ENCODE measurements at places on chromosomes 4 and X.

GRCh38 chr4:119746951-119747350, 118.3 kb upstream of the PDE5A start:
- no peak for DNase-seq

- no peak for DNase-seq
Observed at GRCh38 chr4:169058312-169058711, 48.3 kb upstream of the CBR4 start.

DNA sequence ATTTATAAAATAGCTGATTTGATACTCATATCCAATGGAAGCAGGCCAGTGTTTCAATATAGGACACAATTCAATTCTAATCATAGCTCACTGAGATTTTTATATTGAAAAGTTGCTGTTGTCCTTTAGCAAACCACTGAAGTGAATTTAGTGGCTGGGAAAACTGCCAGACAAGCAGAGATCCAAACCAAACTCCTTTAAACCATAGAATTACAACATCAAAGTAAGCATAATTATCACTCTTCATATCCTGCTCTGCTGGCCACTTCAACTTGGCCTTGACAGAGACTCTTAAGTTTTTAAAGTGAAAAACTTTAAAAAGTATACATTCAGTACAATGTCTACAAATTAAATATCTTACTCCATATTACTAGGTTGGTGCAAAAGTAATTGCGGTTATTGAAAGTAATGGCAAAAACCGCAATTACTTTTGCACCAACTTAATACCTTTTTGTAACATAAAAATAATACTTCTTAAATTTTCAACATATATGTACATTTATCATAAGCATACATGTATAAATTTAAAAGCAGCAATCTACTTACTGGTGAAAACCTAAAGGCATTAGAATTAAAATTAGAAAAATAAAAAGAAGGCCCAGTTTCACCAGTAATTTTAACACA, 433.0 kb downstream of the PCDH10 start:
- no peak for DNase-seq

DNA sequence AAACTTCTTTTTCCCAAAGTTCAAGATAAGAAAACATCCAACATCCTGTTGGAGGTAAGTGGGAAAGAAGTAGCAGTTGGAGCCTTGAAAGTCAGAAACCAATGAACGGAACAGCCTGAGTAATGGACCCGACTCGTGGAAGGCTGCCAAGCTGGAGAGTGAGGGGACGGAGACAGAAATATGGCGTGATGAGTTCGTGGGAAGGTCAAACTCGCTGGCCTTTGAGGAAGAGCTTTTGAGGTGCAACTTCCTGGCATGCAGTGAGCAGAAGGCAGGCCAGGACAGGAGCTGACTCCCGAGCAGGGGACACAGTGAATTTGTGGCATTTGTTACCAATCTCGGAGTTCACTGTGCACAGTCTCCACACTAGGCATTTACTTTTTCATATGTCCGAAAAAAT, 1.0 kb upstream of the TRIML1 start:
- no peak for DNase-seq

GRCh38 chr4:7361280-7361895, 73.3 kb downstream of the PSAPL1 start:
- no peak for DNase-seq

GRCh38 chr4:103443324-103443723, 245.2 kb upstream of the CENPE start:
- no peak for DNase-seq

DNA sequence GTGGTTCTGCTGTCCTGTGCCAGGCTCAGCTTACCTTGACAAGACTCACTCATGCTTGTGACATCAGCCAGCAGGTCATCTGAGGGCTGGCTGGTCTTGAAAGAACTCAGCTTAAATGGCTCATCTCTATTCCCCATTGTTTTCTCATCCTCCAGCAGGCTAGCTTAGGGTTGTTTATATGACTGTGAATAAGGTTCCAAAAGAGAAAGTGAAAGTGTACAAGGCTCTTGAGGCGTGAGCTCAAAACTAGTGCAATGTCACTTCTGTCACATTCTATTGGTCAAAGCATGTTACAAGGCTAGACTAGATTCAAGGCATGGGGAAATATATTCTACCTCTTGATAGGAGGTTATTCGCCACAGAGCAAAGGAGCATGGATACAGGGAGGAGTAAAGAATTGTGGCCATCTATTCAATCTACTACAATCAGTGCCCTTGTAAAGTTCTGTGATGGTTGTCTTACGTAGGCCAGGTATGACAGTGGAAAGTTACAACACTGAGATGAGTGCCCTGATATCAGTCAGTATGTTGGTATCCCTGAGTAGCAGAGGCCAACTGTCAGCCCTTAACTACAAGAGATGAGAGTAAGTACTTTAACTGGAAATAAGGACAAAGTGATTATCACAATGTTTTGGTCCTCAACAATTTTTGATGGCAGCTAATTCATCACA, 19.8 kb upstream of the TMLHE start:
- DNase-seq, result no peak

DNA sequence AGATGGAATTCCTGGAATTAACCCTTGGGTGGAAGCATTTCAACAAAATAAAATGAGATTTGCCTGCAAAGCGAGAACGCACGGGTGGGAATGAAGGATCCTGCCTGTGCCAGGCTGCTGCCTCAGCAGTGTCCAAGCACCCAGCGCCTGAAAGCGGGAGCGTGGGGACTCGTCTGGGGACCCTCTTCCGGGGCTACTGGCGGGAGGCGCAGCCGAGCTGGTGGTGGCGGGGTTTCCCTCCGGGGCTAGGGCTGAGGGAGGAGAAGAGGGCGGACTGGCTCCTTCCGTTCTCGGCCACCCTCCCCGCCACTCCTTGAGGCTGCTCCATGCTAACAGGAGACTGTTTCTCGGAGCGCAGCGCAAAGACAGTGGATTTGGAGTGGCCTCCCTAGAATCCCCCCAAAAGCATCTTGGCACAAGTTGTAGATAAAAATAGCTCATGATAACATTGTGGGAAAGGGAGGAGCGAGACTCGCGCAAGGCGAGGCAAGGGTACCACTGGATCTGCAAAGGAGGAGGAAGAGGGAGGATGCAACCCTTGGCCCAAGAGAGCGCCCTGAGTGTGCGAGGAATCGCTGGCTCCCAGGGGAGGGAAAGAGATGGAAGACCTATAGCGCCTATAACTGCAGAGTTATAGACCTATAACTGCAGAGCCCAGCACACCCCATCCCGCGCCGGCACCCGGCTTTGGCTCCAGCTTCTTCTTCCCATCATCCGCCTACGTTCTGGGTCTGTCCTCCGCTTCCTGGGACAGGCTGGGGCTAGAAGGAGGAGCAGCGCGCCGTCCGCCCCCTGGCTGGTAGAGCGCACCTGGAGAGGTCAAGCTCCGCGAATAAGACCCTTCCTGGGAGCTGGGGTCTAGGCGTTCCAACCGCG, 1.3 kb downstream of the HS3ST1 start:
- no peak for DNase-seq

DNA sequence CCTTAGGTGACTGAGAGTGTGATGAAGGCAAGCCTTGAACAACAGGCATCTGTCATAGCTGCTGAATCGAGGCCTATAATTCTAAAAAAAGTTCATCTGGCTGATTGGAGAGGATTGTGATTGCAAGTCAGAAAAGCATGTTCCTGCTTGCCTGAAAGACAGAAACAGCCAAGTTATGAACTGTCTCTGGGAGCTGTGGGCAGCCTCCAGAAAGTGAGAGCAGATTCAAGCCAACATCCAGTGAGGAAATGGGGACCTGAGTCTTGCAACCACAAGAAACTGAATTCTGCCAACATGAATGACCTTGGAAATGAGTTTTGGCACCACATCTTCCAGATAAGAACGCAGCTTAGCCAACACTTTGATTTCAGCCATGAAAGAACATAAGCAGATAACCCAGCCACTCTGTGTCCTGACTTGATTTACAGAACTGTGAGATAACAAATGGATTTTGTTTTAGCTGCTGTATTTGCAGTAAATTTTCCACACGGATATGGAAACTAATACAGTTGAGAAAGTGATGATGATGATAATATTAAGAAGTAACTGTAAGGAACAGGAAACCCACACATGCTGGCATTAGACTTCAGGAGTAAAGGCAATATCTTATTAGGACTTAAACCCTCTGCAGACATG, 240.3 kb upstream of the NDST3 start:
- no peak for DNase-seq

GRCh38 chr4:166862032-166862431, 372.3 kb downstream of the SPOCK3 start:
- DNase-seq, result no peak

DNA sequence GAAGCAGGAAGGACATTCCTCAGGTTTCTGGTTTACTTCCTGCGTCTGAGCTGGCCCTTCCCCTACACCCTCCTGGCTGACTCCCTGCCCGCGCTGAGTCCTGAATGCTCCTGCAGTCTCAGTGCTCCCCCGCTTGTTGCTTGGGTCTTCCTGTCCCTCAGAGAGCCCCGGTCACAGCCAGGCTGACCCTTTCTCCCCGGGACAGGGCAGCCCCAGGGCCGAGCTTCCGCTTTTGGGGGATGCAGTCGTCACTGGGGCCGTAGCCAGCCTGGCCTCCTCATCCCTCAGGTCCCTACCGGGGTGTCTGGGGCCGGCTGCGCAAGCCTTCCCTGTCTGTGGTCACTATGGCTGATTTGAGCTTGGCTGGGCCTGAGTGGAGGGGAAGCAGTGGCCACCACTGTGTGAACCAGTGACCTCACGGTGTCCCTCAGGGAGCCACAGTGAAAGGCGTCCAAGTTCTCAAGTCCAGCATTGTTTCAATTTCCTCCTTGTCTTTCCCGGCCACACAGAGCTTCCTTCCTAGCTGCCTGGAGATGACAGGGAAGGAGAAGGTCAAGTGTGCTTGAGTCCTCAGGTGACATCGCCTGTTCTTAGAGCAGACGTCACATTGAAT, 34.1 kb upstream of the ASMTL start:
- DNase-seq, result no peak

GRCh38 chr4:40573593-40574311, 55.9 kb downstream of the RBM47 start:
- no peak for DNase-seq

GRCh38 chrX:118058924-118059323, 57.7 kb downstream of the KLHL13 start:
- no peak for DNase-seq

GRCh38 chrX:100643956-100644860, at the start of gene SRPX2:
Gene SRPX2 (plus strand): TSS chrX:100644199. CDS start chrX:100646323, 2,124 bp downstream.
- no peak for DNase-seq

GRCh38 chr4:175054980-175055379, 136.8 kb downstream of the ADAM29 start:
- DNase-seq, result no peak

GRCh38 chrX:74246524-74246923, 57.5 kb upstream of the ZCCHC13 start:
- DNase-seq, result no peak

DNA sequence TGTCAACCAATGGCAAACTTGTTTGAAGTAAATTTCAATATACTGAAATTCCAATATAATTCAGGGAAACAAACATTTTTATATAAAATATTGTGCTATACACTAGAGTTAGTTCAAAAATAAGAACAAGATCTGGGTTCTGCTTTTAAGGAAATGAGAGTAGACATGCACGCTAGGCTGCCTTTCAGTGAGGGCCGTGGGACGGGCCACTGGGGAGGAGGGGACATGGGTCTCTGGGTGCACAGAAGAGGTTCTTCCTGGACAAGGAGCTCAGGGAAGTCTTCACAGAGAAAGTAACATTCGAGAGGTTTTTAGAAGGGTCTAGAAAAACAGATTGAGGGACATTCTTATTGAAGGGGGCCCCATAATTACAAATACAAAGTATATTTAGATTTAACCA, 64.4 kb downstream of the SHROOM3 start:
- DNase-seq, result no peak

DNA sequence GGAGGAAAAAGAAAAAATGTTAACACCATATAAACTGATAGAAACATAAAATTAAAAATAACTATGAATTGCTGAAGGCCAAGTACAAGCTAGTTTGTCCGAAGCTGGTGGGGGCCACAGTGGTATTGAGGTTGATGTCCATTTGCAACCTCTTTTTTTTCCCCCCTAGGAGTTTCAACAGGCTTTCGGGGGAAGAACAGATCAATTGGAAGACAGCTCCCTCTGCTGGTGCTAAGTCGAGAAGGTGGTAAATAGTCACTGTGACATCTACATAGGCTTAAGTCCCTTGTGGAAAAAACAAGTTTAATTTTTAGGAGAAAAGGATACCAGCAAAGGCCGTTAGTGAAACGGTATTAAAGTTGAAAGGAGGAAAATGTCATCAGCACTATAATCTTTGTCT, 115.7 kb upstream of the ZXDA start:
- peak; percentile 1 for DNase-seq

DNA sequence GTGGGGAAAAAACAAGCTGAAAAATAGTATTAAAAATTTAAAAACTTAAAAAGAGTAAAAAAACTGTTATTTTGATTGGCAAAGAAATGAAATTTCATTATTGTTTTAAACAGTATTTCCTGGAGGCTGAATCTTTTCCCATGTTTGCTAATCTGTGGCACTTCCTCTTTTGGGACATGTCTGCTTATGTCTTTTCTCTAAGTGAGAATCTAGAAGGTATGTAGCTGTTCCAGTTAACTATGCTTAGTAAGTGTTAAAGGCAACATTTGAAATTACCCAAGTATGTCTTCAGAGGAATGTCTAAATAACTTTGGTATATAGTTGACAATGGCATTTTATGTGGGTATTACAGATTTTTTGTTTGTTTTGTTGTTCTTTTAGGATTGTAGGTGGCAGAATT, 81.6 kb upstream of the TBC1D9 start:
- no peak for DNase-seq

- DNase-seq, result no peak
Observed at GRCh38 chr4:31375936-31376335, 655.8 kb downstream of the PCDH7 start.

DNA sequence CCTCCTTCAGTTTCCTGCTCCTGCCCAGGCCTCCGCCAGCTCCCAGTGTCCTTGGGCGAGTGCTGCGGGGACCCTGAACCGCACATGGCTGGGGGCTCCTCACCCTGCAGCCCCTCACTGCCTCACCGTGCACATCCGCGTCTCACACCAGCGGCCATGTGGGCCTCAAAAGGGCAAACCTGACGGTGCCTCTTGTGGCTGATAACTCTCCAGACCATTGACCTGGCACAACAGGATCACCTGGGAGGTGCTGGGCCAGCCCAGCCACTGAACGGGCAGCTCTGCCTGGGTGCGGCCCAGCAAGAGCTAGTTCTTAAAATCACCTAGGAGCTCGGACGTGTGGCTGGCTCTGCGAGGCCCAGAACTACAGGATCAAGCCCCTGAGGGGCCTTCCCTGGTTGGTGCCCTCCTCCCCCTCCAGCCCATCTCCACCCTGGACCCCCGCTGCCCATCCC, 4.1 kb upstream of the S100P start:
- no peak for DNase-seq

- no peak for DNase-seq
Observed at GRCh38 chr4:183960046-183960420, 54.9 kb downstream of the STOX2 start.

DNA sequence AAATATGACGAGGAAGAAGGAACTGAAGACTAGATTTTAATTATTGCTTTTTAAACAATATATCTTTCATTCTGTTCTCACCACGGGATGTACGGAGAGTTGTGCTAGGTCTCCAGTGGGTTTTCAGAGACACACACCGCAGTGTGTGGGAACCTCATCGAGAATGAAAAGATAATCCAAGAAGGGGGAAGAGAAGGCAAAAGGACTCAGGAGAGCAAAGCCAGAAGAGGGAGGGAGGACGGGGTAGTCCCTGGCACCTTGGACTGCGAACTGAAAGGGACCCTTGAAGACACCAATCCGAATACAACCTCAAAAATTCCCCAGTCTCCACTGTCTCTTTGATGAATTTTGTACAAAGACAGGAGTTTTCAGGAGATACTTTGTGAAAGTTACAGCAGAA, 932 bp upstream of the LEF1 start:
- no peak for DNase-seq

All from HuH-7.5 (cell line).